Astrocyte (in vitro differentiated cells and primary cell): ENCODE measurements at places on chromosomes 4 and X. TPM values are rescaled to one million over a fixed set of nuclear protein-coding genes. Genes with fewer than 3 reads are reported as not detected.

GRCh38 chr4:123072060-123072459 is 149.7 kb upstream of the NUDT6 start:
- H3K4me1 ChIP-seq: no peaks in the 10 kb centered on the region
- no peaks in the 10 kb centered on the region for H3K27me3 ChIP-seq
- H3K4me3 ChIP-seq: no peak overlapping the region
- no peak overlapping the region for H3K27ac ChIP-seq
- DNase-seq: no peak

DNA sequence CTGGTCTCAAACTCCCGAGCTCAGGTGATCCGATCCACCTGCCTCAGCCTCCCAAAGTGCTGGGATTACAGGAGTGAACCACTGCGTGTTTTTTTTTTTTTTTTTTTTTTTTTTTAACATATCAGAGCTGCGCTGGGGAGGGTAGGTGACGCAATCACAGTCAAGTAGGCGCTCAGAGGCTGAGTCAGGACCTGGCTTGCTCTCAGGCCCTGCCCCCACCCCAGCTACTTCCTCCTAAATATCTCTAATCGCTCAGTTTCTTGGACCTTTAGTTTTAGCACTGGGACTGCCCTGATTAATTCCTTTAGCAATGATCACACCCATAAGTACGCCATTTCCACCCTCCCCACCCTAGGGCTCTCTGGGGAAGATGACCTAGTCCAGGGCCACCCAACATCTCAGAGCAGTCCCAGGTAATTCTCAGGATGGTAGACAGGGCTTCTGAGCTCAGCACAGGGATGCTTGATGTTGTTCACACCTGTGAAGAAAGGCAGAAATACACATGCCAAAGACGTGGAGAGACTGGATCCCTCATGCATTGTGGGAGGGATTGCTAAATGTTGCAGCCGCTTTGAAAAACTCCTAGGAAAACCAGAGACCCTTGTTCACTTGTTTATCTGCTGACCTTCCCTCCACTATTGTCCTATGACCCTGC is 50.2 kb downstream of the DDX3X start:
- H3K4me1 ChIP-seq: peaks cover 13% of the 10 kb centered on the region
- peak overlapping the region; percentile 26 for H3K27ac ChIP-seq
- H3K36me3 ChIP-seq: no peaks in the 10 kb centered on the region
- DNase-seq: peak; percentile 74

DNA sequence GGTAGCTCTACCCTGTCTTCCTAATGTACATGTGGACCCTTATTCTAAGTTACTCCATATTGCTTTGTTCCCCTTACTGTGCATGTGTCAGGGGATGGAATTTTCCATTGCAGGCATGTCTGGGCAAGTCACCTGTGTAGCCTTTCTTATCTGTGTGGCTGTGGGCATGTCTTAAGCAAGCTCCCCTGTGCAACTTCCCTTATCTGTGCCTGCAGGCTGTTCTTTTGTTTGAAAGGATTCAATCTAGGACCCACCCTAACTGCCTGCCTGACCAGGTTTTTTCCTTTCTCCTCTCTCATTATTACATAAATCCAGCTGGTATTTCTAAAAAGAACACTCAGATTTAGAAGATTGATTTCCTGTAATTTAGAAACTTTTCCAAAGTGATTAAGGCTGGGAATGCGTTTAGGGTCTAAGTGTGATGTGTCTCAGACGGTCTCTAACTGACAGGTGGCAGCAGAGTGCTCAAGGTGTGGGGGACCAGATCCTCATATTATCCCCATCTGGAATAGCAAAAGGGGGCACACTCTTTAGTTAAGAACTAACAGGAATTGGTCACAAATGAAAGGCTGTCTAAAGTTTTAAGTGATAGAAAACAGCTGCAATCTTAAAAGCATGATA is 198.9 kb upstream of the PPP1R2C start:
- H3K4me3 ChIP-seq: no peak overlapping the region
- DNase-seq: peak; percentile 2
- no peaks in the 10 kb centered on the region for H3K27me3 ChIP-seq
- H3K27ac ChIP-seq: no peak overlapping the region

DNA sequence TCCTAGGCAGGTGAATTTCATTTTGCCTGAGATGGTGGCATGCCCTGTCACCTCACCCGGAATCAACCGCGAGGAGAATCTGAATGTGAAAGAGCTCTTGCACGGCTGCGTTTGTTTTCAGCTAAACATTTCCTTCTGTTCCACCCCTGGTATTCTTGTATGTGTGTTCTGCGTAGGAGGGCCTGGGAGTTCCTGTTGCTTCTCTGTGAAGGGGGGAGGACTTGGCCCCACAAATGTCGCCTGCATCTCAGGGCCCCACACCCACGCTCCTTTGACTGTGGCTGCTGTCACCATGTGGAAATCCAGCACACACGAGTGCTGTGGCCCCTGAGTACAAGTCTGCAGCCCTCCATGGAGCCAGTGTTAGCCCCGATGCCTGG is 45.8 kb upstream of the CLCN4 start:
- DNase-seq: no peak
- H3K27ac ChIP-seq: no peak overlapping the region
- no peaks in the 10 kb centered on the region for H3K4me1 ChIP-seq
- no peaks in the 10 kb centered on the region for H3K27me3 ChIP-seq
- H3K4me3 ChIP-seq: no peak overlapping the region
- no peaks in the 10 kb centered on the region for H3K36me3 ChIP-seq

GRCh38 chr4:81380437-81380836 is 91.3 kb downstream of the RASGEF1B start:
- H3K27me3 ChIP-seq: no peaks in the 10 kb centered on the region
- no peak for DNase-seq
- H3K4me3 ChIP-seq: no peak overlapping the region
- no peaks in the 10 kb centered on the region for H3K36me3 ChIP-seq

DNA sequence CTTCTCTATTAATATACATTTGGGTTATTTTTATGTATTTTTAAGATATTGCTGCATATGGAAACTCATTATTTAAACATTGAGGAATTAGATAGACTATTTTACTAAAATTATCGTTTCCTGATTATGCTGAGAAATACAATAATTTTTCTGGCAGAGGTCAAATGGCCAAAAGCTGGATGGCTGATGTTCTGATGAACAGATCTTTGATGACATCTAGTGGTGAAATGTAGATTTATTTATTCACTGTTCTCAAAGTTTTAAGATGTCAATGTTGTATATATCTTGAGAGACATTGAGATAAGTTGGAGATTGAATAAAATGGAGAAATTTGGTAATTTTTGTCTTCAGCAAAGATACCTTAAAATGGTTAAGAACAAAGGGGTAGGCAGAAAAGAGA is 96.2 kb downstream of the UGT8 start:
- H3K4me1 ChIP-seq: no peaks in the 10 kb centered on the region
- H3K4me3 ChIP-seq: no peak overlapping the region
- H3K27me3 ChIP-seq: no peaks in the 10 kb centered on the region
- DNase-seq: peak; percentile 3
- no peaks in the 10 kb centered on the region for H3K36me3 ChIP-seq

DNA sequence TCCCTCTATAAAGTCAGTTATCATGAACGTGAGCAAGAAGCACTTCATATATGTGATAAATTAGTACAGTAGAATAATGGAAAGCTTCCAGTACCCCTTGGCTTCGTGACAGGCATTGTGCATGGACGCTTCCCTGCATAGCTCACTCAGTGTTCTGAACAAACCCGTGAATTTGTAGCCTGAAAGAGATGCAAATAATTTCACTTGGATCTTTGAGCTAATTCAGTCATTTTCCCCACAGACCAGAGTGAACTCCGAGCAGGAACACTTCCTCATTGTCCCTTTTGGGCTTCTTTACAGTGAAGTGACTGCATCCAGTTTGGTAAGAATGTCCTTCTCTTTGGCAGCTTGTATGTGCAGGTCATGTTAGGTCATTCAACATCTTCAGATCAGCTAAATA is 50.1 kb downstream of the ADD1 start:
- DNase-seq: peak; percentile 20
- H3K27me3 ChIP-seq: no peaks in the 10 kb centered on the region
- H3K27ac ChIP-seq: no peak overlapping the region
- H3K4me1 ChIP-seq: peaks cover 7% of the 10 kb centered on the region
- H3K4me3 ChIP-seq: no peak overlapping the region
- H3K36me3 ChIP-seq: peaks cover 38% of the 10 kb centered on the region

DNA sequence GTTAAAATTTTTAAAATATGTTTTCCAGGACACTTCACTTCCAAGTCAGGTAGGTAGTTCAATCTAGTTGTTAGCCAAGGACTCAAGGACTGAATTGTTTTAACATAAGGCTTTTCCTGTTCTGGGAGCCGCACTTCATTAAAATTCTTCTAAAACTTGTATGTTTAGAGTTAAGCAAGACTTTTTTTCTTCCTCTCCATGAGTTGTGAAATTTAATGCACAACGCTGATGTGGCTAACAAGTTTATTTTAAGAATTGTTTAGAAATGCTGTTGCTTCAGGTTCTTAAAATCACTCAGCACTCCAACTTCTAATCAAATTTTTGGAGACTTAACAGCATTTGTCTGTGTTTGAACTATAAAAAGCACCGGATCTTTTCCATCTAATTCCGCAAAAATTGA is 49.7 kb downstream of the XIAP start:
- no peak overlapping the region for H3K4me3 ChIP-seq
- no peak overlapping the region for H3K27ac ChIP-seq
- no peaks in the 10 kb centered on the region for H3K27me3 ChIP-seq
- peaks cover 2% of the 10 kb centered on the region for H3K36me3 ChIP-seq

DNA sequence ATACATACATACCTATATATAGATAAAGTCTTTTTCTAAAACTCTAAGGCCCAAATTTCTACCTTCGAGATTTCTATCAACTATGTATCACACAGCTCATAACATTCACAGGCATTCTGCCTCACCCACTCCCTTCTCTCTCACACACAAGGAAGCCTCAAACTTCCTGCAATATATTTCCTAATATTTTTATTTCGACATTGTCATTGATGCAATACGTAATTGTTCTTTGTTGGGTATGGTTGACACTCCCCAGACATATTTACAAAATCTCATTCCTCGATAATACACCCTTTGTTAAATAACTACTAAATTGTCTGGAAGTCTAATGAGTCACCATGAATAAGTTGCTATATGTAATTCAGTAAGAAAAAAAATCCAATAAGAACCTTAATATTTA is 143.5 kb downstream of the HNRNPD start:
- H3K36me3 ChIP-seq: no peaks in the 10 kb centered on the region
- no peak overlapping the region for H3K27ac ChIP-seq
- no peak overlapping the region for H3K4me3 ChIP-seq
- no peaks in the 10 kb centered on the region for H3K27me3 ChIP-seq
- H3K4me1 ChIP-seq: no peaks in the 10 kb centered on the region

DNA sequence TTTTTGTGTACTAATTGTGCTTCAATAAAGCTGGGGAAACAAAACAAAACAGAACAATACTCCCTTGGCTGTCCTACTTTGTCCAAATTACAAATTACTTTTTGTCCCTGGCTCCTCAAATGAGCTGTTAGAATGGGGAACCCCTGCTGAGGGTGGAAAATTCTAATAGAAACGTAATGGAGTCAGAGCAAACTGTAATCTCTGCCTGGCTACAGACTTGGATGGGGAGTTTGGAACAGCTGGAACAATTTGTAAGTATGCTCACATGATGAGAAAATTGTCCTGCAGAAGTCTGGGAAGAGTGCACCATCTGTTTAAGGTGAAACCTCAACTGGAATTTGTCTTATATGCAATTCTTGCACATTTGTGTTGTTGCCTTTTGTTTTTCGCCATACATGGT is 364.4 kb upstream of the CLNK start:
- no peak for DNase-seq
- no peaks in the 10 kb centered on the region for H3K27me3 ChIP-seq
- H3K4me3 ChIP-seq: no peak overlapping the region

The LRIT3 gene
- 0.11 TPM in 1 of 2 replicates, not detected in the other for total RNA-seq

The JAKMIP1 gene
- 0.50 and 0.79 TPM in 2 replicates for total RNA-seq

The ESX1 gene
- 0.48 and 0.84 TPM in 2 replicates for total RNA-seq

The IL21 gene
- not detected in 2 replicates for total RNA-seq
